Activated CD4-positive, alpha-beta T cell treated with anti-CD3 and anti-CD28 coated beads, Interleukin-10, Interleukin-2, amounts not matched to agents 100 ng/mL and 50 ng/mL, durations not matched to agents 16 hours and 8 hours (primary cell): ENCODE measurements at places on chromosomes 4 and X.
A peak's percentile ranks its signal among the peaks of the same experiment; 100 is the strongest.

DNA sequence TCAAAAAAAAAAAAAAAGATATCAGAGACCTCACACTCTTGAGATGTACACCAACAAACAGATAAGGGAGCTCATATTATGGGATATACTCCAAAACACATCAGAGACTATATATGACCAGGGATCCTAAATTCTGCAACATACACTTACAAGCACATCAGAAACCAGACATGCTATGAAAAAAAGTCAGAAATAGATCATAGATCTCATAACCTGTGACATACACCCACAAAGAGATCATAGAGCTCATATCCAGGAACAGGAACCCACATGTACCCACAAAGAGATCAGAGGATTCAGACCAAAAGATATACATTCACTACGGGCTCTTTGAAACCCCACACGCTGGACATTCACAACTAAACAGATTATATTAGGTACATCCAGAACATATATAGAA lies 30.1 kb downstream of the SUV39H1 start:
- DNase-seq = no peak

DNA sequence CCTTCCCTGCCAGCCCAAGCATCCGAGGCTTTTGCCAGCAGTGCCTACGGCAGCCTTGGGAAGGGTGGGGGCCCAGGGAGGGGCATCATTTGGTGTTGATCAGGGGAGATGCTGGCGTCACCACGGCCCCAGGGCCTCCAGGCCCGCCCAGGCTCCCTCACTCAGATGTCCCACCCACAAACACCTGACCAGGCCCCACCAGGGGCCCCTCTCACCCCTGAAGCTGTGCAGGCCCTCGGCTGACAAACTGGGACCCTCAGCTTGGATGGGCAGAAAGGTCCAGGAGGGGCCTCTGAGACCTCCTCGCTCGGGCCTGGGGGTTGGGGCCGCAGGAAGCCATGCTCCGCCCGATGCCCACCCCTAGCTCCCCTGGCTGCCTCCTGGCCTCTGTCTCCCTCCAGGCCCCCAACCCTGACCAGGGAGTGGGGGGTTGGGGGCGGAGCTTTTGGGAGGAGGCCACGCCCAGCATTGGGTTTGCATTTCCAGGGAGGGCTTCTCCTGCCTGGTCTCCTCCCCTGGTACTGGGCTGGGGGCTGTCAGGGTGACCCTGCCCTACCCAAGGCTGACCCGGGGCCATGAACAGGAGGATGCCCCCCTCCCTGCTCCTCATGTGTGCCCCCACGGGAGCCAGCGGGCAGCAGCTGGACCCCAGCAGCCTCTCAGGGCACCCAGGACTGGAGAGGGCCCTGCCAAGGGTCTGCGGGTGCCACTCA lies 33.4 kb upstream of the SPON2 start:
- no peak for DNase-seq

- DNase-seq = no peak
Observed at GRCh38 chr4:7771541-7772507, 167.8 kb downstream of the AFAP1 start.

DNA sequence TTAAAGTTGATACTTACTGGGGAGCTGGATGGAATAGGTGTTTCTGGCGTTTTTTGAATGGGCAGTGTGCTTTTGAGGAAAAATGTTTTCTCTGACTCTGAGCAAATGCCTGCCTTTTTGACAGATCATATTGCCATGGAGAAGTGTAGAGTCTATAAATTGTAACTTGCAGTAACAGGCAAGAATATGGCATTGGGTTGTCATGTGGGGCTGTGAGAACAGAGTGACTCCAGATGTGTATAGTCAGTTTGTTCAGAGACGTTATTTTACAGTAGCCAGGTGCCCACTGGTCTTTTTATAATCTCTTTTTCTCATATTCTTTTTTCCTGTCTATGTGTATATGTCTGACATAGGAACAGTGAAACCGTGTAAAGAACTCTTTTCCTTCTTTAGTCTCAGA lies 40.8 kb downstream of the RAPGEF2 start:
- DNase-seq = no peak

DNA sequence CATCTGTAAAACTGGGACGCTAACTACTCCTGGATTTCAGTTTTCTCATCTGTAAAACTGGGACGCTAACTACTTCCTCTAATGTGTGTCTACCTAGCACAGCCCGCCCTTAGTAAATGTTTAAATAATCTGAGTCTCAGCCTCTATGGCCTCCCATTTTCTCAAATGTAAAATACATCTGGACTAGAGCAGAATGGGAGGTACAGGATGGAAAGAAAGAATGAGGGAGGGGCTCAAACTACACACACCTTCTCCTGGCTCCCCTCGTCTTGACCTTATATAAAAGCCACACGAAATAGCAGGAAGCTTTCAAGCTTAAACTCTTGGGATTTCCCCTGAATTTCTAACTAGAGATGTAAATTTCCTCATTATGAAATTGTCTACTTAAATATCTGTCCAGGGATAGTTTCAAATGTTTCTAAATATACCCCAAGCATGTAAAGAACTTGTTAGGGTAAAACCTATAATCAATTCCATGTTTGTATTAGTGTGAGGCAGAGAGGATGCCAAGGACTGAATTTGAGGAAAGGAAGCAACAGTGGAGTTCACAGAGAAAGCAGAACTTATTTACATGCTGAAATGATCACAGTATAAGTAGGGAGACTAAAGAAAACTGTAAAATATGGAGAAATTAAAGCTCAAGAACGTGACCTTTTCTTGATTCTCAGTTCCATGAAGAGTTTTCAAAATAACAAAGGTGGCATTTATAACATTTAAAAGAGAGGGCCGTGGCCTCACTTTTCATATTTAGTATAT lies 220.0 kb downstream of the NWD2 start:
- no peak for DNase-seq

- no peak for DNase-seq
Observed at GRCh38 chr4:85979276-85979675, 380.6 kb downstream of the MAPK10 start.

GRCh38 chr4:5618051-5618960 lies 90.1 kb downstream of the EVC2 start:
- DNase-seq = no peak

DNA sequence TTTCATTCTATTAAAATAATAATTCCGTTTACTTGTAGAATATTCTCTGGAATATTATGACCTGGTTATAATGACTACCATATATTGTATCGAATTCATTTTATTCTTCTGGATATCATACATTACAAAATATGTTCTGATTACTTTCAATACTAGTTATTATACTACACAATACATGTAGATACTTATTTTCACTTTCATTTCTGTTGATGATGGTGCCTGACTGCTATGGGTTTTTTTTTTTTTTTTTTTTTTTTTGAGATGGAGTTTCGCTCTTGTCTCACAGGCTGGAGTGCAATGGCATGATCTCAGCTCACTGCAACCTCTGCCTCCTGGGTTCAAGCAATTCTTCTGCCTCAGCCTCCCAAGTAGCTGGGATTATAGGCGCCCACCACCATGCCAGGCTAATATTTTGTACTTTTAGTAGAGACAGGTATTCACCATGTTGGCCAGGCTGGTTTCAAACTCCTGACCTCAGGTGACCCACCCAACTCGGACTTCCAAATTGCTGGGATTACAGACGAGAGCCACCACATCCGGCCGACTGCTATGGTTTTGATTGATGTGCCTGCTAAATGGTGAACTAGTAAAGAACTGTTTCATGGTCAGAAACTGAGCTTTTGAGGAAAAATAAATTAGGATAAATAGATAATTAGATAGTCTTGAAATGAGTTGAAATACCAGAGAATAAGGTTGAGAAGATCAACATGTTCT lies 39.5 kb downstream of the PCDH10 start:
- no peak for DNase-seq

DNA sequence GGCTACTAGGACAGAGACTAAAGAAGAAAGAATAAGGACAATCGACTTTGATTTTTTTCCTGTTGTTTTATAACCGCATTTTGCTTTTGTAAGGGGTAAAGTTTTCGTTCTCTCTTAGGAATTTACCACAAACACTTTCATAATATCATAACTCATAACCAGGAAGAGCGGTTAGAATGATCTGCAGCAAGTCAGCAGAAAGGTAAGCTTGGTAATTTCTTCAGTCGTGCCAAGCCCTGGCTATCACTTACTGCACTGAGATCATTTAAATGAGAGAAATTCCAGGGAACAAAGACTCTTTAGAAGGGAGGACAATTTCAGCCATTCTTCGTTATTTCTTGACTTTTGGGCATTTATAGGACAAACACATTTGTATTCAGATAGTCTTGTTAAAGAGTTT lies 258.1 kb downstream of the UNC5C start:
- peak; percentile 40 for DNase-seq

DNA sequence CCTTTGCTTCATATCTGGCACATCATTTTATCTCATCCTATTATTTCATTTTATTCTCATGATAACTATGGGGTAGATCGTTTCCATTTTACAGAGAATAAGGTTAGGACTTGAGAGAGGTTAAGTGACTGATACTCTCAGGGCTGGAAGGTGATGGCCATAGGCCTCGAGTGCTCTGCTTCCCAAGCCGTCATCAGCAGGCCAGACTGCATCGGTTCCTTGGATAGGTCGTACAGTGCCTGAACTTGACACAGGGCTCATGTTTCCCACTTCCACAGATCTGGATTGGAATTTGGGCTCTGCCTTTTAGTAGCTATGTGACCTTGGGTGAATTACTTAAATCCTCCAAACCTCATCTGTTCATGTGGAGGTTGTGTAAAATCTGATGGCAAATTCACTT lies 81.4 kb downstream of the TMEM131L start:
- no peak for DNase-seq

GRCh38 chr4:88616275-88617150 lies 24.2 kb downstream of the HERC3 start:
- DNase-seq = no peak

GRCh38 chr4:117847849-117848248 lies 186.4 kb upstream of the NDST3 start:
- no peak for DNase-seq

DNA sequence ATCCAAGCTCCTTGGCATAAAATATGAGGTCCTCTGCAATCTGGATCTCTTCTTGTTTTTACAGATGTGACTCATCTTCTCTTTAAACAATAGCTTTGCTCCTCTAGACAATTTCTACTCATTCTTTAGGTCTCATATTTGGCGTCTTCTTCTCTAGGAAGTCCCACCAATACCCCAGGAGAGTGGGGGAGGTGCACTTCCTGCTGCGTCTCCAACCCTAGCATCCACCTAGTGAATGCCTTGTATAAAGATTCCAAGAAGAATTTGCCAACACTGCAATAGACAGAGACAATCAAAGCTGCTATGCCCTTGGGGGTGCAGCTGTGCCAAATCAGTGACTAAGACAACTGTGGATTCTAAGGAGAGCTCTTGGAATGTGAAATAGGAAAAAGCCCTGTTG lies 45.7 kb upstream of the SLC10A7 start:
- DNase-seq = no peak

DNA sequence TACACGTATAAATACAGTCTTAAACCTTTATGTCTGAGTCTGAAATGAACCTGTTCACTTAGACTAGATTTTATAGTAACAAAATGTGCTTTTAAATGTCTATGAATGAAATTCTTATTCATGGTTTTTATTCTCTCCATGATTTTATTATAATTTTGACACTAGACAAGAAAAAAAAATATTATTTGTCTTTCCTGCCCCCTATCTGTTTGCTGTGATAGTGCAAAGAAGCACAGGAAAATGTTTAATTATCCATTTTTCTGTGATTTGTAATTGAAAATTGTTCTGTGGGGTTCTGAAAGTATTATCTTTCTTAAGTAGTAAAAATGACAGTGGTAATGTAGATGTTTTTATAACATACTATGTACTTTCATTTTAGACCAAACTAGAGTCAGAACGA lies 52.0 kb downstream of the INTS6L start:
- DNase-seq = no peak

DNA sequence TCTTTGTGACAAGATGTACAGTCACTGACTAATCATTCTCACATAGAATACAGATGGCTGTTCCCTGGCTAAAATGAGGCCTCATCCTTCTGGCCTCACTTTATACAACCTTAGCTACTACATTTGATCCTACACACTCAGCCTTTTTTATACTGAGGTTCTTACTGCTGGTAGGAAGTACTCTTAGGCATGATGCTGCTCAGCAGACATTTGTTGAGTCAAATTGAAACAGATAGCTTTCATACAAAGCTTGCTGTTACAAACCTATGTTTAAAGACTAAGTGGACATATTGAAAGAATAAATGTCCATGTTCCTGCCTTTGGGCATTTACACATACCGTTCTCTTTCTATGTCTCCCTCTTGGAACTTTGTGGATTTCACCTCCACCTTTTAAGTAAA lies 154.9 kb downstream of the NPFFR2 start:
- peak; percentile 13 for DNase-seq

- no peak for DNase-seq
Observed at GRCh38 chr4:95048296-95048695, 290.5 kb downstream of the BMPR1B start.

GRCh38 chr4:41747230-41748055 lies 1.1 kb downstream of the PHOX2B start:
- DNase-seq = no peak

- no peak for DNase-seq
Observed at GRCh38 chr4:157358439-157358838, 137.9 kb downstream of the GRIA2 start.

DNA sequence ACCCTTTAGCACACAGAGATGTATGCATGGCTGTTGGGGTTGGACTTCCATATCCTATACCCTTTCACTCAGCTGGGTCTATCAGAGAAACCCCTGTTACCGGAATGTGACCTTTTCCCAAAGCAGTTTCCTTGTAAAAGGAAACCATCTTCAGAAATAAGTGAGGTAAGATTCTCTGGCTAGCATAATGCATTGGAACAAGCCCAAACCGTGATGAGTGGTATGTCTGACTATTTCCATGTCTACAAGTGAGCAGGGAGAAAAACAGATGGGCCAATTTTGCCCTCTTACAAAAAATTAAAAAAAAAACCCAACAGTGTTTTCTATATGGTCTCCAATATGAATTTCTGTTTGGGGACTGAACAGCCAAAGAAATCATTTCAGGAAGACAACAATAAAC lies 283.9 kb downstream of the SMARCA1 start:
- no peak for DNase-seq
